ENCODE measurements at places on chromosomes 5 and 9.

DNA sequence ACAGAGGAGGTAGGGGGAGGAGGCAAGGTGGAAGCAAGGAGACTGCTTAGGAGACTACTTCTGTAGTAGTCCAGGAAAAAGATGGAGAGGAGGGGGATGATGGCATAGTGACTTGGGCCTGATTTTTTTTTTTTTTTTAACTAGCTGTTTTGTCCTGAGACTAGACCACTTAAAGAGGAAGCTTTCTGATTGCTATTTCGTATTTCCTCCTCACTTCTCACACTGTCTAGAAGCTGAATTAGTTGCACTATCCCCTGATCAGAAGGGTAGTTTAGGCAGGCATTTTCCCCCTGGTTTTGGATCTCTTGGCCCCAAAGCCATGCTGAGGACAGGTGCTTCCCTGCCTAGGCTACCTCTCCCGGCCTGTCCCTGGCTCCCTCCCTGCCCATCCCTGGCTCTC is 14.9 kb downstream of the LARP1 start:
- no peak for DNase-seq

DNA sequence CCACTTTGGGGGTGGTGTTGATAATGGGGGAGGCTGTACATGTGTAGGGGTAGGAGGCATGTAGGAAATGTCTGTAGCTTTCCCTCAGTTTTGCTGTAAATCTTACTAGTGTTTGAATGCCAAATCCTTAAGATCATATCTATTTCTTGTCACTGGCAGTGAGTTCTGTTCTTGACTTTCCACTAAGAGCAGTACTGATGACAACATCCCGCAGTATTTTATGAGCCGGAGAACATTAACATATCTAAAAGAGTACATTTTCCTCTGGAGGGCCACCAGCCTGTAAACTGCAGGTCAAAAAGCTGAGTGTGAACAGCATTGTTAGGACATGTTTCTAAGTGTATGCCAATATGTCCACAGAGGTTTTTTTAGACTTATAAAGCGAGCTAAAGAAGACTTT is 2.5 kb upstream of the HSPB3 start:
- no peak for DNase-seq

GRCh38 chr5:75608870-75609269 is 2.4 kb upstream of the ANKDD1B start:
- DNase-seq = no peak

- no peak for DNase-seq
Observed at GRCh38 chr5:83487155-83487554, 15.6 kb downstream of the VCAN start.

DNA sequence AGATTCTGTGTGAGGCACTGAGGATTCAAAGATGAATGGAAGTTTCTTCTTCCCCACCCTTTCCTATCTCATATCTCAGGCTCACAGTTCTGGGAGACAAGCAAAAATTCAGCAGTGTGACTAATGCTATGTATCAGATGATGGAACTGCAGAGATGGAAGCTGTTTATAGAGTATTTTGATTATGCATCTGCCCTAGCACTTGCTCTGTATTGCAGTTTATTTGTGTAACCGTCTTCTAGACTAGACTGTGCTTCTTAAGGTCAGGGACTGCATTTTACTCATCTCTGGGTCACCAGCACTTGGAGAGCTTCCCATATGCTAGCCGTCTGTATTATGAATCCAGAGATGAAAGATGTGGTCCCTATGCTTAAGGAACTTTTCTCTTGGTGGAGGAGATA is 12.6 kb downstream of the CAVIN4 start:
- DNase-seq = no peak

DNA sequence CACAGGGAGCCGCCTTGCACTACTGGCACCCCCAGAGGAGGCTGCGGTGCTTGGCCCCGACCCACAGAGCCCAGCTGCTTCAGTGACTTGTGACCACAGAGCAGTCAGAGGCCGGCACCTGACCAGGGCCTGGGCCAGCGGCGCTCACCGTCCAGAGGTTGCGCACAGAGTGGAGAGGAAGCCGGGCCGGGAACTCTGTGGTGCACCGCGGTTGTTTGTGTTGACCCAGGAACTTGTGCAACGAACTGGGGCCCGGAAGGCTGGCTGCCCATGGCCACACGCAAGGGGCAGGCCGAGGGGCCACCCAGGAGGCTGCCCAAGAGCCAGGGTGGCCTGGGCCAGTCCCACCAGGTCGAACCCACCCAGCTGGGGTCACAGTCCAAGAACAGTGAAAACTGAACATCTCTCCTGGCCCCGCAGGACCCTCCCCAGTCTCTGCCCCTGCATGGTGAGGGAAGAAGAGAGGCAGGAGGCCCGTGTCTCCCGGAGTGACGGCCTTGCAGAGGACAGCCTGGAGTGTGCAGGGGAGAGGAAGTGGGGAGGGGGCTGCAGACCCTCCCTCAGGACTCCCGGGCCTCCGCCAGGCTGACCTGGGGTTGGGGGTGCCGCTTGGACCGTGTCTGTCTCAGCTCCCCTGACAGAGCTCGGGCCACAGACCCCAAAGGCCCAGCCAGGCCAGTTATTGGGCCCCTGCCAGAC is 42.8 kb upstream of the EGFL7 start:
- no peak for DNase-seq

DNA sequence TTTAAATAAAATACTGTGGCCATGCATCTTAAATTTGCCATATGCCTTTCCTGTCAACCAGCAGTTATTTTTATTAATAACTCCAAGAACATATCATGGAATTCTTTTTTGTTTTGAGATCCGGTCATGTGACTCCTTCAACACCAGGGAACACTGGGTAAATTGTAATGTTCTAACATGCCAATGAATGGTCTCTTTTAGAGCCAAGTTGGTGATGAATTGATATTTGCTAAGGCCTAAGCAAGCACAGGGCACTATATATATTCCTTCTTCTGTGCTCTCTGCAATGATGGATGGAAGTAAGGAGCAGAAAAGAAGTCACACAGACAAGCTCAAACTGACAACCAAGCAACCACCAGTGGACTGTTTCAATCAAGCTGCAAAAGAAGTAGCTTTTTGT is 124.0 kb downstream of the EFNA5 start:
- no peak for DNase-seq

GRCh38 chr5:179380211-179381035 is 35.2 kb upstream of the ADAMTS2 start:
- DNase-seq = no peak

DNA sequence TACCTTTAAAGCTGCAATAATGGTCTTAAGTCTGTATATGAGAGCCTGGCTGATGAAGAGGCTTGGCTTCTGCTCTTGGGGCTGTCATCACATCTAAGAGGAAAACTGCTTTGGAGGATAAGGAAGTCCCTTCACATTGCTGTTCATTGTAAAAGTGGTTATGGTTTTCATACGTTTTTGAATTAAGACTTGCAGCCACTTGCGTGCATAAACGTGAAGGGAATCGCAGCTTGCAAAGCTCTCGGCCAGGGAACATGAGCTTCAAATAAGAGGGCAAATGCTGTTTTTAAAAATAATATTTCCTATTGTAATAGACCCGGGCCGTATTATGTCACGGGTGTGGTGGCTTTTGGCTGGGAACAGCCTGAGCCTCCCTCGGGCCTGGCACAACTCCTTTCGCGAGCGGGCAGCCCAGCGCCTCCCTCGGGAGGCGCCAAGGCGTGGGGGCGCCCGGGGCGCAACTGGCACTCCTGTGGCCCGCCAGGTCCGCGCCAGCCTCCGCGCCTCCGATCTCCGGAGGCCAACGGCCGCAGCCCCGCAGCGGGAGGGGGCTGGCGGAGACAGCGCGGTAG is 538 bp upstream of the ARHGEF28 start:
- no peak for DNase-seq

- no peak for DNase-seq
Observed at GRCh38 chr9:7316166-7316795, 483.3 kb downstream of the DMAC1 start.

GRCh38 chr5:168792678-168793077 is 213.5 kb upstream of the PANK3 start:
- DNase-seq = no peak

- DNase-seq = no peak
Observed at GRCh38 chr5:107544967-107545366, 125.8 kb downstream of the EFNA5 start.

- DNase-seq = peak; percentile 74
Observed at GRCh38 chr5:132500931-132501628, 10.5 kb upstream of the IRF1 start.

- DNase-seq = no peak
Observed at GRCh38 chr5:123706531-123706930, 194.6 kb downstream of the CSNK1G3 start.

DNA sequence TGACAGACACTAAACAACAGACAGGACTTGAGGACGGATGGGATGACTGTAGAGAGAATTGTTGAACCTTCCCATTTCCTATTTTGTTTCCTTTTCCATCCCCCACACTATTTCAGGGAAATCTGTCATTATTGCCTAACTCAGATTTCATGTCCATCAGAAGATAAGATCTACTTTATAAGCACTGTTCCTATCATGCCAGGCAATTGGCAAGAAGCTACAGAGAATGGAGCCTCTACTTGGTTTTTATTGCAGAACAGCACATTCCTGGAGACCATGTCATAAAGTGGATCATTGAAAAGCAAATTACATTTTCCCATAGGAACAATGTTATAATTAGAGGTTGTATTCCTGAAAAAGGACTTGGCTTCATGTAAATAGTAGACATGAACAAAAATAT is 173.7 kb upstream of the KIF2A start:
- no peak for DNase-seq

GRCh38 chr5:170169996-170170395 is 62.8 kb upstream of the C5orf58 start:
- DNase-seq = no peak

GRCh38 chr5:65620021-65620420 is 4.1 kb downstream of the TRIM23 start:
- no peak for DNase-seq

- no peak for DNase-seq
Observed at GRCh38 chr5:53454719-53455000, 25.8 kb upstream of the FST start.

DNA sequence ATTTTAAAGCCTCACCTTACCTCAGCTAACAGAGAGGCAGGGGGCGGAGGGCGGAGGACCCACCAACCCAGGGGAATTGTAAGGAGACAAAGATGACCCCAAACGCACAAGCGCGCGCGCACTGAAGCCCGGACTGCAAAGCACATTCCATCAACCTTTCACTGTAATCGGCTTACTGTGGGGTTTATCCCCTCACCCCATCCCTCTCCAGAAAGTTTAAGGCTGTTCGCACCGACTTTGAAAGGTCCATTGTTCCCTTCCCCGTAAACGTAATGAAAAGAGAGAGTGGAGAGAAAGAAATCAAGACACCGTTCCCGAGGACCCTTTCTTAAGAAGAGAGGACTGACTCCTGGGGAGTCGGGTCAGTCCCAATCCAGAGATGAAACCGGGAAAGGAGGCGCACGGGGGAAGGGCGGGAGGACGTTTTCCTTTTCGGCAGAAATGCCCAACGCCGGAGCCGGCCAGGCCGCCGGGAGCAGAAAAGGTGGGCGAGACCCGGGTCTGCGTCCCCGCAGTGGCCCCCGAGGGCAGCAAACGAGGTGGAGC is 464 bp downstream of the CEMIP2 start:
- no peak for DNase-seq

- DNase-seq = no peak
Observed at GRCh38 chr5:65246741-65247140, 235.0 kb downstream of the ADAMTS6 start.

Data from activated CD4-positive, CD25-positive, alpha-beta regulatory T cell treated with anti-CD3 and anti-CD28 coated beads, Interleukin-2, amount 50 U/mL, for 72 hours (primary cell).